ENCODE measurements at places on chromosomes 4 and X.

GRCh38 chrX:150635952-150636351 is 57.2 kb upstream of the MTMR1 start:
- DNase-seq: peak; percentile 38

DNA sequence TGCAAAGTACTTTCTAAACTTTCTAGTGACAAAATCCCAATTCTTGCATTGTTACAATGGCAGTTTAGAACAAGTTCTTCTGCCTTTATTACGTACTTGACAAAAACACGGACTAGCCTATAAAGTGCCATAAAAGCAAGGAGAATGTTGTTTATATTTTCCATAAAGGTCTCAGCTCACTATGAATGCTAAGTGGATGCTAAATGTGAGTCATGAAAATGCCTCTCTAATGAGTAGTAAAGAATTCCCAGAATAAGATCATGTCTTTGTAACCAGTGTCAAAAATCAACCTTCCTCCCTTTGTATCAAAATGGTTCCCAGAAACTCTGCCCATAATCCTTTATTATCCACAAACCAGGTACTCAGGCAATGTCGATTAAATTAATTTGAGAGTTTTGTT is 539.8 kb upstream of the SLIT2 start:
- peak; percentile 44 for DNase-seq

DNA sequence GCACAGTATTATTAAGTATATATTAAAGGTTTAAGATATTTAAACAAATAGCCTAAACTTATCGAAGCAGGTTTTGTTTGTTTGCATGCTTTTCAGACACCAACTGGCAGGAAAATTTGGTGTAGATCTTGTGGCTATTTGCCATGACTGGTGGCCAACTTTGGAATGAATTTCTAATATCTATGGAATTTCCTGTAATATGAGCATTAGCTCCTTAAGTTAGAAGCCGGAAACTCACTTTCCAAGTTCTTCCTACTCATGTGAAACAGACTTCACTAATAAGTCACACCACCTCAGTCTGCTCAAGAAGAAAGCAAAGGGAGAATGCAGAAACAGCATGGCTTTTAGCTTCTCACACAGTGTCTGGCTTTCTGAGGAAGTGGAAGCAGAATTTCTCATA is 563.9 kb downstream of the GRXCR1 start:
- DNase-seq: peak; percentile 7

DNA sequence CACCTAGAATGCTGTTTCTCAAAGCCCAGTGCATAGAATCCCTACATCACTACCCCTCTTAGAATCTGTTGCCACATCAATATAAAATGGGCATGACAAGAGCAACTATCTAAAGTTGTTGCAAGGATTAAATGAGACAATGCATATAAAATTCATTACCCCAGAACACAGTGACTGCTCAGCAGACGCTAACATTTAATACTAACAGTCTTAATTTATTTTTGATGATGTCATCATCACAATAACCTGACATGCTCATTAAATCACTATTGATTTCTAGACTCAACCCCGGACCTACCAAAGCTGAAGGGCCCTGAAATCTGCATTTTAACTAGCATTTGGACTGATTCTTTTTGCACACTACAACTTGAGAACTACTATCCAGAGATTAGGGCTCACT is 3.9 kb downstream of the ARSJ start:
- no peak for DNase-seq

DNA sequence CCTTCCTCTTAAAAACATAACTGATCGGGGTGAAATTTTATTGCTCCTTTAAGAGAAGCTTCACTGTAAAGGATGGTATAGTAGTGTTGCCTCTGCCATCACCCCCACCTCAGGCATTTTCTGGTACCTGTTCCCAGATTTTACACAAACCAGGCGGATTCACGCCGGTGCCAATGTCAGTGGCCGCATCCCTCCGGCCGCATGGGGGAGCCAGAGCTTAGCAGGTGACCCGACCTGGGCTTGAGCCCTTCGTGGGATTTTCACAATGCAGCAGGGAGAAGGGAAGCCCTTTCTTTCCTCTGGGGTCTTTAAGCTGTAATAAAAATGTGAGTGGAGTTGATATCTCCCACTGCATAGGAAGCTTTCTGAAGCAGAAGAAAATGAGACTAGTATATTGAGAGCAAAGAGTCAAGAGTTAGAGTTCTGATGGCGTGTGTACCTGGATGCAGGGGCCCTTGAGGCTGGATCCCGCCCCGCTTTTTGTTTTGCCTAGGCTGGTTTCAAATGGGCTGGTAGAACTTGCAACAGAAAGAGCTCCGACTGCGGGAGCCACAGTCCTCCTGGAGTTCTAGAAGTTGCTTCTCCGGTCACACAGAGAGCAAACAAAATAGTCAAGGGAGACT is 59.4 kb downstream of the POLR2B start:
- DNase-seq: no peak

GRCh38 chr4:145351922-145352321 is 129.7 kb upstream of the SMAD1 start:
- no peak for DNase-seq

- DNase-seq: peak; percentile 9
Measured at GRCh38 chr4:152936446-152937335, 568 bp downstream of the FHDC1 start.

- DNase-seq: no peak
Measured at GRCh38 chrX:70096052-70096451, 33.8 kb downstream of the OTUD6A start.

DNA sequence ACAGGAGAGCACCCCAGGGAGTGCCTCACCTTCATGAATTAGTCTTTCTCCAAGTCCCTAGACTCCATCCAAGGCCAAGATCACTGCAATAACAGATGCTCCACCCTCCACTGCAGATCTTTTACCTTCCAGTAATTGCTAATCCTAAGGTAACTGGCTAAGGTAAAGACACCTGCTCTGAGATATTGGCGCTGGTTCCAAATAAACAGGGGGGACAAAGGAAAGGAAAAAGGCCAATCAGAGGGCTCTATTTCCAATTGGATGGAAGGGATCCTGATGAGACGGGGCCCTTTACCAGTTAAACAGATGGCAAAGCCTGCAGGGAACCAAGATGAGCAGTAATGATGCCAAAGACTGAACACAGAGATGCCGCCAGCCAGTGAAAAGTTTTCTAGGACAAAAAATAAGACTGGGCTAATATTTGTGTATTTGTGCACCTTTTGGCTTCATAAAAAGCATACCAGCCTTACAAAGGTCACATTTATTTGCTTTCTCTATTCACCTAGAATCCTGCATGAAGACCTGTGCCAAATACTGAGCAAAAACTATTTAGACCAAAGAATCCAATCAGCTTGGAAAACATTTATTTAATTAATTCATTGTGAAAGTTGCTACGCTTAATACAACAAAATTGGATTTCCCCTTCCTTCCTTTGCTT is 148.5 kb downstream of the PPP3CA start:
- no peak for DNase-seq

DNA sequence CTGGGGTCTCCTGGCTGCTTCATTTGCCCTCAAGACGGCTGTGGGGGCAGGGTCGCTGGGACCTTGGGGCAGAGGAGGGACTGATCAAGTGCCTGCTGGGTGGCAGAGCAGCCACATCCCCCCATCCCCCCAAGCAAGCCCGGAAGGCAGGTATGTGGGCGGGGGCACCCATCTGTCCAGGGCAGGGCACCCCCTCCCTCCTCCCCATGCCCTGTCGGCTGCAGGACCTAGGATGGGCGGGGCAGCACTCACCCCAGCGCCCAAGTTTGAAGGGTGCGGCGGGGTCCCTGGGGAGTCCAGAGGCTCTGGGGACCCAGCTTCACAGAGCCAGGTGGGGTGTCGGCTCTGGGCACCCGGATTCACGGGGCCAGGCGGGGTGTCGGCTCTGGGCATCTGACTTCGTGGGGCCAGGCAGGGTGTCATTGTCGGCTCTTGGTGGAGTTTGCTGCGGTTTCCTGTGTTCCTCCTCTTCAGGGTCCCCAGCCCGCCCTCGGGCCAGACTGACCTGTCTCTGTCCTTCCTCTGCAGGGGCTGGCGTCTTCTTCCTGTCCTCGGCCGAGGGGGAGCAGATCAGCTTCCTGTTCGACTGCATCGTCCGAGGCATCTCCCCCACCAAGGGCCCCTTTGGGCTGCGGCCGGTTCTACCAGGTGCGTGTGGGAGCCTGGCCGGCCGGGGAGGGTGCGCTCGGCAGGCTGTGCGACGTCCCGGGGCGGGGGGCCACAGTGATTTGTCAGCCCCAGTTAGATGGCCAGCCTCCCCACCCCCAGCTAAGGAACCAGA is 22.1 kb downstream of the DOK7 start:
- DNase-seq: no peak

GRCh38 chr4:130689181-130689580 is 1593.2 kb downstream of the C4orf33 start:
- no peak for DNase-seq

DNA sequence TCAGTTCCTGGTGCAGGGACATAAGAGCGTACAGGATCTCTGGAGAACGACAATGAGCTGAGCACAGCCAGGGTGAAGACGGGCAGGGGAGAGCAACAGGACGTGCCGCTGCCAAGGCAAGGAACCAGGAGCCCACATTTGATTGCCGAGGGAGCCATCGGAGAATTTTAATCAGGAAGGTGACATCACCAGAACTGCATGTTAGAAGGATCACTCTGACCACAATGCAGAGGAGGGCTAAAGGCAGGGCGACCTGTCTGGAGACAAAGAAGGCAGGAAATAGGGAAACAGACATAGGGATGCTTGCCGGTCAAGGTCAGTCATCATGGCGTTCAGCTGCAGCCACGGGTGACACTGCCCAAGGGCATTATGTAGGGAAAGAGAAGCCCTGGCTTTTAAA is 81.4 kb downstream of the RBM47 start:
- DNase-seq: no peak

- peak; percentile 69 for DNase-seq
Measured at GRCh38 chr4:73707918-73708577, 32.3 kb upstream of the CXCL8 start.

DNA sequence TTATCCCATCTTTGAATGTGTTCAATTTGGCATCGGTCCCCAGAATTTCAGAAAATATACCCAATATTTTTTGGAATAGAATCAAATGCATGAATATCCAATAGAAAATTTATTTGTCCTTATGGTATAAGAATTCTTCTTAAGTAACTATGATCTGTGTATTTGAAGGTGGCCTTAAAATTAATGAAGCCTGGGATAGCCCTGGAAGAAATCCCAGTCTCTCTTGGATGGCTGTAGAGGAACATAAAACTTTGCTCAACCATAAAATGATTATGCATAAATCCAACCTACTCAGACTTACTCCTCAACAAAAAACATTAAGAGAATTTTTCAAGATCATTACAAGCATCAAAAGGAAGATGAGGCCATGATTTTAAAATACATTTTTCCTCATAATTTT is 269.4 kb upstream of the SMIM31 start:
- no peak for DNase-seq

DNA sequence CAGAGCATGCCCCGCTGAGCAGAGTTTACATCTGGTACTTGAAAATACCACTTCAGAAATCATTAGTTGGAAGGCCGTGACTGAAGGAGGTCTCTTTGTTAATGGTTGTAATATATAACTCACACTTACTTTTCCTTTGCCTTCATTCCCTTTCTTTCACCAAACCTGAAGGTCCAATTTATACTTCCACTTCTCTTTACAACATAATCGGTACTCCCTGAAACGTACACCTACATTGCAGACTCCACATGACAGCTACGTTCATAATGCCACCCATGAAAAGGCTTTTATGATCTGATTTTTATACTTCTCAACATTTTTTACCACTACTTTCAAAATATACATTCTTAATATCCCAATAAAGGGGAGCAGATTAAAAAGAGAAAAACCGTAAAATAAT is 298.7 kb downstream of the C4orf33 start:
- no peak for DNase-seq

DNA sequence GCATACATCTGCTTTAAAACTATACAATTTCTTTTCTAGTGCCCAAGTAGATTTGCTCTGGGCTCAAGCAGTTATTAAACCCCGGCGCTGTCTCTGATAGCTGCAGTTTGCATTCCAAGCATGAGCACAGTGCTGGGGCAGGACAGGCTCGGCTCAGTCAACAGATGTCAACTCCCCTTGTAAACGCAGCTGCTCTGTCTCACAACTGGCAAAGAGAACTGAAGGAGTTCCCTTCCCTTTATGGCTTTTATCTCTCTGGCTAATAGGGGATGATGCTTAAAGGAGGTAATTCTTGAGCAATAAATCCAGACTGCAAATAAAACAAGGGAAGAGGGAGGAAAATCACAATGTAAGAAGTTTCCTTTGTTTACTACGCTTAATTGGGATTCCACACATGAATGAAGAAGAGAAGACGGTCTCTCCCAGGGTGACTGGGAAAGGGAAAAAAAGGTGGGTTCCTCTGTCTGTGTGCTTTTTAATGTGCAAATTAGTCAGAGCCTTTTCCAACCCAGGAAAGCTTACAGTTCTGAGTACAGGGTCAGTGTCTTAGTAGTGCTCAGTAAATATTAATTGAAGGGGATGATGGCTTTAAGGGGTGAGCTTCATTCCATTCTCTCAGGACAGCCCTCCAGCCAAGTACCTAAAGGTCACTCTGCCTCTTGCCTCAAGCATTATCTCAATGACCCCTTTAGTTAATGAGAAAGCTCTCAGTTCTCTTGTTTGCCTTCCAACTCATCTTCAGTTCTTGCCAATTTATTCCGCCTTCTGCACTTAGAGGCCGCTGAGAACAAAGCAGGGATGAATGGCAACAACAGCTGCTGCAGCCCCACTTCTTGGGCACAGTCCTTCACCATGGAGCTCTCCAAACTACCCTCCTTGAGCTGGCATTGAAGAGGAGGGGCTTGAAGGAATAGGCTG is 155.7 kb upstream of the JADE1 start:
- DNase-seq: no peak

DNA sequence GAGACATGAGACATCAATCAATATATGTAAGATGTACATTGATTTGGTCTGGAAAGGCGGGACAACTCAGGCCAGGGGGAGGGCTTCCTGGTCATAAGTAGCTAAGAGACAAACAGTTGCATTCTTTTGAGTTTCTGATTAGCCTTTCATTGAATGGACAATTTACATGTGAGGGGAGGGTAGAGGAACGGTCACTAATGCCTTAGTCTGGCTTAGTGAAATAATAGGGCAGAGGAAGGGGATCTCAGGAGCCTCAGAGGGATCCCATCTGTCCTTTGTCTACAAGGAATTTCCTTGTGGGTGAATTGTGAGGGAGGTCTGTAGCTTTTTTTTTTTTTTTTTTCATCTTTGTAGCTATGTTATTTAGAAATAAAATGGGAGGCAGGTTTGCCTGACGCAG is 88.3 kb downstream of the GK start:
- DNase-seq: no peak

DNA sequence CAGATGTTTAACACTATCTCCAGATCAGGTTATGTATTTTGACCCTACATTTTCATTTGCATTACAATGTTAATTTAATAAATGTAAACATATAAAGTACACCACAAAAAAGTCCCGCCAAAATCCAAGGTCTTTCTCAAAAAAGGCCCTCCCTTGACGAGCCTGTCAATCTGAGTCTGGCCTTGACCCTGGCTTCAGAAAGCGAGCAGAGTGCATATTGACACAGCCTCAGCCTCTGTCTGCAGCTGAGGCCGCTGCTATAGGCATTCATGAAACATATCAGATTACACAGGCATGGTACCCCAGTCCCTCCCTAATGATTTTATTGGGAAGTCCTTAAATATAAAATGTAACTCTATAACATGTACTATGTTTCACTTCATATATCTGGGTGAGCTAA is 6.2 kb downstream of the MBNL3 start:
- no peak for DNase-seq

All from GM04504 (cell line).